Mammary epithelial cell (primary cell): ENCODE measurements at places on chromosomes 3 and 15.

DNA sequence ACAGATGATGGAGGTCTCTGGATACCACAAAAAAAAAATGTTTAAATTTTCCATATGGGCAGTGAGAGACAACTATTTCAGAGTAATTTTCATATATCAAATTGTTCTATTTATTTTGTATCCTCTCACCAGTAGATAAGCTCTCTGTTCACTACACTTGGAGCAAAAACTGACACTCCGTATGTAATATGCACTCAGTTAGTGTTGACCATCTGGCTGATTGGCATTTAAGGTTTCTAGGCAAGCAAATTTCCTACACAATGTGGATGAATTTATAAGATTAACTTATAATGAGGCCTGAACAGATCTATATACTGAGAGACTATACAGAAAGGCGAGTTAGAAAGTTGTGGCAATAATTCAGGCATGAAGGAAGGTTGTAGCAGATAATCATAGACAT, 836.5 kb upstream of the SEMA6D start:
- no peak for DNase-seq

DNA sequence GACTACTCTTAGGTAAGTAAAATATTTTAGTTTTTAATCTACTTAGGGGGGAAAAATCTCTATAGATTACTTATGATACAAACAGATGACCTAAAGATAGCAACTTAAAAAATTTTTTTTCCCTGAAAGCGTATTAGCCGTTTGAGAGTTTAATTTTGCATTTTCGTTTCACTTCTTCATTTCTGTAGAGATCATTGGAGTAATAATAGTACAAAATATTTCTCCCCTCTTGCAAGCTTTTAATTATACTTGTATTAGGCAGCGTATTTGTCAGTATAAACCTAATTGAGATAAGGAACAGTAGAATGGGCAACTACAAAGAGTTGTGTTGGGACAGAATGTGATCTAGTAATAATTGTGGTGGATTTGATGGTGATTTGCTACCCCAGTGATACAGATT, 10.3 kb downstream of the SKIL start:
- DNase-seq: no peak

DNA sequence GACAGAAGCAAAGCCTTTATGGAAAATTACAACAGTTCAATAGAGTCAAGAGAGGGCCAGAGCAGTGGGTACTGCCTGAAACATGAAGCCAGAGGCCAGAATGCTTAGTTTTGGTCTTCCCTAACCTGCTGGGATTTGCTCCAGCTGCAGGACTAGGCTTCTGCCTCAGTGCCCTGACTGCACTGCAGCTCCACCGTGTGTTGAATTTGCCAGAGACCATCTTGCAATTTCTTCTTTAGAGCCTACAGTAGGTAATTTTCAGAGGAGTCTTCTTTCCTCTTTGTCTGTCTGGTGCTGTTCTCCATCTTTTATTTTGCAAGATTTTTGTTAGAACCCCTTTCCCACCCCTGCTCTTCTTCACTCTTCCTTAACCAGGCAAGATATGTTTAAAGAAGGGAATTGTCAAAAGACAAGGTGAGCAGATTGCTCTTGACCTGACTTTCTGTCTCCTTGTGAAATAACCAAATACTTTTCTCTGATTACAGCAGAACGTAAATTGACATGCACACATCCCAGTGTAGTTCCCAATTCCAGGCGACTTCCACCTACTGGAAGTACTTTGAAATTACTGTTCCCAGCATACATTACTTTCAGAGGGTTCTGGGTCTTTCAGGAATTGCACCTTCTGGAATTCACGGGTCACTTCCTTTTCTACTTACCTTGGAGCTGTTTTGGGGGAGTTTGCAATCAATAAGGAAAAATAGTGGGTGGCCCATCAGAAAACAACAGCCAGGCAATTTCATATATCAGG, 161.2 kb downstream of the MINAR1 start:
- no peak for DNase-seq

DNA sequence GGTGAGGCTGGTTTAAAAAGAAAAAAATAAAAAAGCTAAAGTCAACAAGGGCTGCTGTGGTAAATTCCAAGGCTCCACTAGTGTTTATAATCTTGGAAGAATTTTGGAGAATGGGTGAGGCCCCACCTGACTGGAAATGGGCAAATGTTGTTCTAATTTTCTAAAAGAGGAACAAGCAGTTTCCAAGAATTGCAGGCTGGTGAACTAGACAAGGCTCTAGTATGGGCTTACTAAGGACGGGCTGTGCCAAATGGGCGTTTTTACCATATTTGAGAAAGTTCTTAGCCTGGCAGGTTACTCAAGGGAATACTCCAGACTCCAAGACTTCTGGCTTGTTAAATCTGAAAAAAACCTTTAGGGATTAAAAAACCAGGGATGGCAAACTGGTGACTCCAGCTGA, 67.0 kb upstream of the ABHD2 start:
- no peak for DNase-seq

GRCh38 chr15:47570451-47570850, 146.9 kb upstream of the SEMA6D start:
- no peak for DNase-seq

- no peak for DNase-seq
Observed at GRCh38 chr15:40285151-40285550, 2.3 kb upstream of the ANKRD63 start.

GRCh38 chr3:141525814-141526213, 39.0 kb downstream of the RASA2 start:
- no peak for DNase-seq

- no peak for DNase-seq
Observed at GRCh38 chr15:38626443-38627050, 61.9 kb upstream of the RASGRP1 start.

DNA sequence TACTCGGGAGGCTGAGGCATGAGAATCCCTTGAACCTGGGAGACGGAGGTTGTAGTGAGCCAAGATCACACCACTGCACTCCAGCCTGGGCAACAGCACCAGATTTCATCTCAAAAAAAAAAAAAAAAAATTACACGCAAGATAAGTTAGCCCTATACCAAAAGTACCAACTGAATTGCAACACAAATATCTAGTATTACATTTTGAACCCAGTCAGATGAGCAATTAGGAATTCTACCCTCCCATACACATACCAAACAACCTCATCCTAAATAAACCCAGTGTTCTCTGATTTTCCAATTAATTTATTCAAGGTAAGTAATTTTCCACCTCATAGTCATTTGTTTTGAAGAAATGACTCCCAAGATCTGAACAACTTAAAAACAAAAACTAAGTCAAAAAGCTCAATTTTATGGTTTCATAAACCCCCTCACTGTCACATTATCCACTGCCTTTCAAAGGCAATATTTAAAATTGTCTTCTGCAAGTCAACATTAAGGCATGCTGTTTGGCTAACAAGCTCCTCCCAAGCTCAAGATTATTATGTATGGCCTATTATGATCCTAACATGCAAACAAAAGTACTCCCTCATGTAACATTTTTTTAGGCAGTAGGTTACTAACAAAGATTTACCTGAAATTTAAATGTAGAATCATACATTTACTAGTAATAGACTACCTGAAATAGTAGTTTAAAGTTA, 4.5 kb downstream of the RAF1 start:
- DNase-seq: no peak

DNA sequence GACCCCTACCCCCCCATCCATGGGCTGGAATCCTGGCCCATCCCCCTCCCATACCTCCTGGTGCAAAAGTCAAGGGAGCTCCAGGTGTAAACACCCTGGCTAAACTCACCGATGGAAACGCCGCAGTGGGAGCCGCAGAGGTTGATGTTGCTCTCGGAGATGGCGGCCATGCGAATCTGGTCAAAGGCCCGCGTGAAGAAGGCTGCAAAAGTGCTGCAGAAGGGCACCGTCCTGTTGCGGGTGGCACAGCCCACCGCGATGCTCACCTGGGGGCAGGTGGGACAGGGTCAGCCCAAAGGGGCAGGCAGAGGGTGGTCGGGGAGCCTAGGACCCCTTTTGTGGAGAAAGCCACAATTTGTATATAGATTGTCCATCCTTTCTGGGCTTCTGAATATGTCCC, 26.7 kb downstream of the TKT start:
- no peak for DNase-seq

DNA sequence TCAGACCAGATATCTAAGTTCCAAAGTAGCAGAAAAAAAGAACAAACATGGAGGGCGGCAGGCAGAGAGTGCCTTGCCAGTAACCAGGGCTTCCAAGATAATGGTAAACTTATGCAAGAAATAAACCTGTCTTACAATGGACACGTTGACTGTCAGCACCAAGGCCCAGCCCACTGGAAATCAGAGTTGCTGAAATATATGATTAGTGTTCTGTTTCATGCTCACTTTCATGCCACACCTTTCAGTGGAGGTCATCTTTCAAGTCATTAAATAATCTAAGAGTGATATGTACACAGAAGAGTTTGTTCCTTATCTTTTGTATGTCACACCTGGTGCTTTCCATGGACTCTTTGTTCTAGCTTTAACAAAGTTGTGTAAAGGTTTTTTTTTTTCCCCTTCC, 358.1 kb downstream of the MECOM start:
- DNase-seq: no peak
